ENCODE measurements at places on chromosomes 2 and 18. TPM values are rescaled to one million over a fixed set of nuclear protein-coding genes. Genes with fewer than 3 reads are reported as not detected.

The ZSWIM2 gene
- total RNA-seq: 0.62 TPM

The CD207 gene
- total RNA-seq: not detected

The UGT1A10 gene
- not detected for total RNA-seq

The SERPINB4 gene
- total RNA-seq: not detected

The CYBRD1 gene
- total RNA-seq: 192 TPM

The RAB31 gene
- 50.5 TPM for total RNA-seq

The RAD51AP2 gene
- not detected for total RNA-seq

The DQX1 gene
- 0.11 TPM for total RNA-seq

The RSAD2 gene
- total RNA-seq: 1.5 TPM

The C1GALT1C1L gene
- 0.50 TPM for total RNA-seq

The MYOM1 gene
- 0.22 TPM for total RNA-seq

The COLEC11 gene
- total RNA-seq: not detected

The INHBB gene
- total RNA-seq: not detected

The CYP26B1 gene
- 0.33 TPM for total RNA-seq

The DNAH6 gene
- total RNA-seq: 0.12 TPM

The IMP4 gene
- 118 TPM for total RNA-seq

The RESP18 gene
- not detected for total RNA-seq

The EML4 gene
- 56.4 TPM for total RNA-seq

The NXPH2 gene
- total RNA-seq: not detected

The GPC1 gene
- 70.9 TPM for total RNA-seq

The CTNNA2 gene
- total RNA-seq: not detected

The LBX2 gene
- 2.0 TPM for total RNA-seq

The SCYGR4 gene
- total RNA-seq: not detected

The UBXN4 gene
- 95.3 TPM for total RNA-seq

The IGFBP2 gene
- total RNA-seq: 136 TPM

The ANKRD39 gene
- total RNA-seq: 11.7 TPM

The ANKRD29 gene
- total RNA-seq: 2.3 TPM

The RAB11FIP5 gene
- total RNA-seq: 48.5 TPM

The TRABD2A gene
- 2.5 TPM for total RNA-seq

The KCNIP3 gene
- 4.9 TPM for total RNA-seq

The GCG gene
- not detected for total RNA-seq

The ERFE gene
- total RNA-seq: 2.1 TPM

The RUFY4 gene
- total RNA-seq: not detected

The COL4A4 gene
- total RNA-seq: 2.7 TPM

The THSD7B gene
- under 0.01 TPM for total RNA-seq

The GYPC gene
- total RNA-seq: 82.4 TPM

The ACVR1C gene
- 0.33 TPM for total RNA-seq

The POTEF gene
- total RNA-seq: not detected

The UGP2 gene
- total RNA-seq: 127 TPM

The TACR1 gene
- 0.22 TPM for total RNA-seq

The FAP gene
- total RNA-seq: 269 TPM

The ZNF396 gene
- 0.89 TPM for total RNA-seq

The LYPD6 gene
- 4.4 TPM for total RNA-seq

The SERPINB3 gene
- not detected for total RNA-seq

The REG1B gene
- not detected for total RNA-seq

The GAD1 gene
- not detected for total RNA-seq

The MOGAT1 gene
- total RNA-seq: not detected

The ABCA12 gene
- total RNA-seq: not detected

The CREG2 gene
- 5.2 TPM for total RNA-seq
